ENCODE measurements at places on chromosomes 16 and 17.

DNA sequence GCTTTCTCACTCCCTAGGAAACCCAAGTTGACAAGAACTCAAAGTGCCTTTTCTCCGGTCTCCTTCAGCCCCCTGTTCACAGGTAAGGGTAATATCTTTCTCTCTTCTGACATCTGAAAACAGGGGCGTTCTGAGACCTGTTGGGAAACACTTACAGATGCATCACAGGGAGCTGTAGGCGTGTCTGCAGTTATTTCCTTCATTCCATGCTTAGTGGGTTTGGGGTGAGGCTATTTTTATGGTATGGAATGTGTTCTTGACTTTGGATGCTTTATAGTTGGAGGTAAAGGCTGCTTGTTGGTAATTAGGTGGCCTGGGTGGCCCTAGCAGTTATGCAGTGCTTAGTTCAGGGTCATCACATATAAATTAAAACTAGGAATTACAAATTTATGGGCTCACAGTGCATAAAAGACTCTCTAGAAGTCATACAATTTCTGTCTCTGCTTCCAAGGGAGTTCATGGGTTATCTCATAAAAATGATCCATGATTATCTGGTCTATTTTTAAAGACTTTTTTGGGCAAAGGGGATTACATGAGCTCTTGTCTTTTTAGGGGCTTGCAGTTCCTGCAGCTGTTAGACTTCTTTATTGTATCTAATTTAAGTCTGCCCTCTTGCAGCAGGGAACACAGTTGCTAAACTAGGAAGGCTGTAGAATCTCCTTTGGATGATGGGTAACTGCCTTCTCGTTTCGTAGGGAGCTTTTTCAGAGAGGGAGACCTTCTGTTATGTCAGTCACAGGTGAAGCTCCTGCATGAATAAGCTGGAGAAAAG lies 10.2 kb downstream of the SOCS7 start:
- DNase-seq: no peak

DNA sequence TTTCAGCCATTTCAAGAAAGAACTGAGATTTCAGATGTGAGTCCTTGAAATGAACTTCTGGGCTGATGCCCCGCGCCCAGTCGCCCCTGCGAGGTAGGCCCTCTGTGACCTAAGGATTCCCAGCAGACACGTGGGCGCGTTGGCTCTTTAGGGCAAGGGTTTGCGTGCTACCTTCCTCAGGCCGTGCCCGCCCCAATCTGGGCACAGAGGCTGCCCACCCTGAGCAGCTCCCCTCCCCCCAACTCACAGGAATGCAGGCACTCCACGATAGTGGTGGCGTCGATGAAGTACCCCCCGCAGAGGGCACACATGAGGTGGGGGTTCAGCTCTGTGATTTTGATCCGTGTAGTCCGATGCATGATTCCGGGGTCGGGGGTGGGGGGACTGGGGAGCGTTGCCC lies 8.1 kb downstream of the PCGF2 start:
- no peak for DNase-seq

DNA sequence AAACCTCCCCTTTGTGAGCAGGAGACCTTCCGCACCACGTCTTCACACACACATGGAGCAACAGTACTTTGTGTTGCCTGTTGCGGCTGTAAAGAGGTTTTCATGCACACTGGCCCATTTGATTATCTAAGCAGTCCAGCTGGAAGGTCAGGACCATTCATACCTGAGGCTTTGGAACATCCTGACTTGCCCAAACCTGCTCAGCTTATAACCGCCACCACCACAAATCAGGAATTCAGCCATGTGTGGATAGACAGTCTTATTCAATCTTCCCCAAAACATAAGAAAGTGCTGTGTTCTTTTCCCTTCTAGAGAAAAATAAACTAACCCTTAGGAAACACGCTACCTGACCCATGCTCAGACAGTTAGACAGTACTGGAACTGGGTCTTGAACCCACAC lies 81.6 kb upstream of the XYLT1 start:
- DNase-seq: no peak

DNA sequence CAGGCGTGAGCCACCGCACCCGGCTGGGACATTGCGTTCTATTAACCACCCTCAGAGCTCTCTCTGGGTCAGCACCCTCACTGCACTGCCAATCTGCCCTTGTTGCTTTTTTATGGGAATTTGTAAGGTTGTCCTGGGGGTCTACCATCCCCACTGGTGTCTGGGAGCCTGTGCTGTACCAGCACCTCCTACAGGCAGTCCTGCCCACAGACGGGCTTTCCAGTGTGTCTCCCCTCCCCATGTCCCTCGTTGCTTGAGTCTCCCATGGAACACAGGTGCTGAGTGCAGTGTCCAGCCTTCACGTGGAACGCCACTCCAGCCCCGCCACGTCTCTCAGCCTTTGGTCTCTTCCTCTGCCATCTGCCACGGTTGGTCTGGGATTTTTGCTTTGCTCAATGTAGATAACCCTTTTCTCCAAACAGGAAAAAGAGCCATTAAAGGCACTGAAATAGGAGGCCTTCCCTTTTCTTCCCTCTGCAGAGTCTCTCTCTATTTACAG lies 68.0 kb upstream of the CBX4 start:
- no peak for DNase-seq

- DNase-seq: no peak
Observed at GRCh38 chr17:38897671-38898290, 27.6 kb upstream of the LASP1NB start.

DNA sequence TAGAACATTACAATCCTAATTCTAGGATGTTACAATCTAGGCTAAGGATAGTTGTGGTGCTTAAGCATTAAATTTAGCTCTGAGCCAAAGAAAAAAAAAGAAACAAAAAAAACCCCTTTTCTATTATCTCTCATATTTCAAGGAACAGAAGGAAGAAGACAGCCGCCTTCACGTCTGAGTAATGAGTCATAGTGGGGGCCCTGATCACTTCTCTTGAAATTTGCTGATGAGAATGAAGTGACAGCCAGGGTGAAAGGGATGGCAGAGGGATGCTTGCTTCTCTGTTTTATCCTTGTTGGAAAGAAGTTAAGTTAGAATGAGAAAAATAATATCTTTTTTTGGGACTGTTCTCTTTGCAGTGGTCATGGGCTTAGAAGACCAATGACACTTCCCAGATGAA lies 82.6 kb upstream of the MPHOSPH6 start:
- no peak for DNase-seq

DNA sequence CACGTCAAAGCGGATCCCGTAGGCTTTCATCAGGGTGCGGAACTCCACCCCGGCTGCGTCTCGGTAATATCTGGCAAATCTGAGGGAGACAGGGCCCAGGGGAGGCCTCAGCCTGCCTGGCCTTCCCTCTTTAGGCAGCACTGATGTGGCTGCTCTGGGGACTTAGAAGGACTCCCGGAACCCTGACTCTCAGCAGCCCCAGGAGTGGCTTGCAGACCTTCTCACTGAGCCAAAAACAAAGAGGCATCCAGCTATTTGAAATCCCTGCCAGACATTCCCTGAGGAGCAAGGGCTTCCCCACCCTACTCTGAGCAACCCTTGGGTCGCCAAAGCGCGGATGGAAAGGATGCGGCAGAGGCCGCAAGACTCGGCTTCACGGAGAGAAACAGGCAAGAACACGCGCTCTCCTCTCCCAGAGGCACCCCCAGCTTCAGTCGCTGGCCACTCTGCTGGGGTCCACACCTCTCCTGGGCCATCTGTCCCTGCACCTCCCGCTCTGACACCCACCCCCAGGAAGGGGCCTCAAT lies 7.9 kb downstream of the P2RX5 start:
- no peak for DNase-seq

- no peak for DNase-seq
Observed at GRCh38 chr17:77839698-77840512, 118.6 kb upstream of the TNRC6C start.

DNA sequence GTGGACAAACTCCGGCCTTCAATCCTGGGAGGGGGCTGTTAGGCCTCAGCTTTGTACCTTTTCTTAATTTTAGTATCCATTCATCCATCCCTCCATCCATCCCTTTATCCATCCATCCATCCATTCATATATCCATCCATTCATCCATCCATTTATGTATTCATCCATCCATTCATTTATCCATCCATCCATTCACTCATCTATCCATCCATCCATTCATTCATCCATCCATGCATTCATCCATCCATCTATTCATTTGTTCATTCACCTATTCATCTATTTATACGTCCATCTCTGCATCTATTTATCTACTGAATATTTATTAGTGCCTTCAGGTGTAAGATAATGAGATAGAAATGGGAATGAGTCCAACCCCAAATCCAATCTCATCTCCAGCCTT lies 26.0 kb upstream of the MMP2 start:
- DNase-seq: no peak

DNA sequence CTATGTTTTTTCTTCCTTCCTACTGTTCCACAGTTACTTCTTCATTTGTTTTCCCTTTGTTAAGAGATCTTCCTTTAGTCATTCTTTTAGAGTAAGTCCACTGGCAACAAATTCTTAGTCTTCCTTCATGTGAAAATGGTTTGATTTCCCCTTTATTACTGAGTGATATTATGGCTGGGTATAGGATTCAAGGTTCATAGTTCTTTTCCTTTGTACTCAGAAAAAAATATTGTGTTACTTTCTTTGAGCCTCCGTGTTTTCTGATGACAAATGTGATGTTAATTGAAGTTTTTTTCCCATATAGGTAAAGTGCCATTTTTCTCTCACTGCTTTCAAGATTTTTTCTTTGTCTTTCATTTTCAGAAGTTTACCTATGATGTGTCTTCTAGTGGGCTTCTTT lies 283.1 kb upstream of the TBX2 start:
- no peak for DNase-seq

DNA sequence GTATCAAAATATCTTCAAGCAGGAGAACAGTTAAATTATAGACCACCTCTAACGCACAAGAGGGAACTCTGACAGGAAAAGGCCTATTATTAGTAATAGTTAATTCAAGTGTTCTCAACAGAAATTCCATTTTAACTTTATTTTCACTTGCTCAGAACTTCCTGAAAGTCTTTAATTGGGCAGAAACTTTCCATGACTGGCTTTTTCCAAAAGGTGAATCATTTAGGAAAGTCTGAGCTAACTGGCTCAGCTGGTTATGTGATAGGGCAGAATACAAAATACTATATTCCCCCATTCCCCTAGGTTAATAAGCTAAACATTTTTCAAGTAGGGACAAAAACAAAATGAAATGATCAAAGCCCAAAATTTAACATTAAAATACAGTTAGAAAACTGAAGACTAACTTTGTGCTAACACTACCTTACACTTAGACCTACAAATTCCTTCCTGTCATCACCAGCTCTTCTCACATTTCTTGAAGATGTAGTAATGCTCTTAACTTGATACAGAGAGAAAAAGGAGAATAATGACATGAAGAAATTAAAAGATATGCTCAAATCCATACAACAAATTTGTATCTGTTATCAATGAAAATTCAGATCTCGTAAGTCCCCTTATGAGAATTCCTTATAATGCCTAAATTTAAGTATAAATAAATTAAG lies 31.0 kb downstream of the CFDP1 start:
- DNase-seq: no peak

- no peak for DNase-seq
Observed at GRCh38 chr16:74030000-74030706, 266.5 kb upstream of the PSMD7 start.

DNA sequence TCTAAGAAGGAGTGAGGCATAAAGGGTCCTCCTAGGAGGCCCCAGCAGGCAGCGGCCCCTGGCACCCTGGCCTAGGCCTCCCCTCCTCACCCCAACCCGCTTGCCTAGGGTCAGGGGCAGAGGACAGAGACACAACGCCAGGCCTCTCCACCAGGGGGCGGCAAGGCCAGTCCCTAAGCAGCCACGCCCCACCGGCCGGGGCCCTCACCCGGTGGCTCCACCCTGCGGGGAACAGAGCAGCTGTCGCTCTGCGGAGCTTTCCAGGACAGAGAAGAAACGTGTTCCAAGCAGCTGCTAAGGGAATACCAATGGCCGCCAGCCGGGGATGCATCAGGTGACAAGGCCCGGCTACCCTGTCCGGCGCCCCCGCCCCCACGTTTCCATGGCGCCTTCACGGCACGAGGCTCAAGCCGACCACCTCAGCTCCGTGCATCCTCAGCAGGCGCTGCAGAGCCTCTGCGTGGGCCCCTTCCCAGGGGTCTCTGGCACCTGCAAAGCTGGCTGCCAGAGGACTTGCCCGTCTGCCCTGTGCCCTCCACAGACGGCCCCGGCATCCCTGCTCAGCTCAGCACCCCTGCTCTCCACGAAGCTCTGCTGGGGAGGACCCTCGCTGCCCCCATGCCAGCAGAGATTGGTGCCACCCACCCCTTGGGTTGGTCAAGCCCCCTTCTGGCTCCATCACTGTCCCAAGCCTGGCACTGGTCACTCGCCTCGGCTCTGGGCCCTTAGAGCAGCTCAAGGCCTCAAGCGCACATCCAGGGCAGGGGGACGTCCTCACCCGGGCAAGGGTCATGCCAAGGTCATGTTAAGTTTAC lies 5.6 kb downstream of the ZNF598 start:
- DNase-seq: peak; percentile 97

DNA sequence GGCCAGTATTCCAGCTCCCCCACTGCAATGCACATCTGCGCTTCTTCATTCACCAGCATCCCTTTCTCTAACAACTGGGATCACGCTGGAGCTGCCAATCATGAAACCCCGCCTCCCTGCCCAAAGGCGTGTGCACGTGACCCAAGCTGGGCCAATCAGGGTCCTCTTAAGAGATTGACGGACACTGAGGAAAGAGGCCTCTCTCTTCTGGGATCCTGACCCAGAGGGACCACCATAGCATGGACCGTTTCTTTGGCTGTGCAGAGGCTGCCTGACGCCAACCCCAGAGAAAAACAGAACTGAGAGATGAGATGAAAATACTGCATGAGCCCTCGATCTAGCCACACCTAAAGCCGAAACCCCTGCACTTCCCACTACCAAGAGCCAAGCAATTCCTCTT lies 32.0 kb downstream of the COTL1 start:
- DNase-seq: no peak

DNA sequence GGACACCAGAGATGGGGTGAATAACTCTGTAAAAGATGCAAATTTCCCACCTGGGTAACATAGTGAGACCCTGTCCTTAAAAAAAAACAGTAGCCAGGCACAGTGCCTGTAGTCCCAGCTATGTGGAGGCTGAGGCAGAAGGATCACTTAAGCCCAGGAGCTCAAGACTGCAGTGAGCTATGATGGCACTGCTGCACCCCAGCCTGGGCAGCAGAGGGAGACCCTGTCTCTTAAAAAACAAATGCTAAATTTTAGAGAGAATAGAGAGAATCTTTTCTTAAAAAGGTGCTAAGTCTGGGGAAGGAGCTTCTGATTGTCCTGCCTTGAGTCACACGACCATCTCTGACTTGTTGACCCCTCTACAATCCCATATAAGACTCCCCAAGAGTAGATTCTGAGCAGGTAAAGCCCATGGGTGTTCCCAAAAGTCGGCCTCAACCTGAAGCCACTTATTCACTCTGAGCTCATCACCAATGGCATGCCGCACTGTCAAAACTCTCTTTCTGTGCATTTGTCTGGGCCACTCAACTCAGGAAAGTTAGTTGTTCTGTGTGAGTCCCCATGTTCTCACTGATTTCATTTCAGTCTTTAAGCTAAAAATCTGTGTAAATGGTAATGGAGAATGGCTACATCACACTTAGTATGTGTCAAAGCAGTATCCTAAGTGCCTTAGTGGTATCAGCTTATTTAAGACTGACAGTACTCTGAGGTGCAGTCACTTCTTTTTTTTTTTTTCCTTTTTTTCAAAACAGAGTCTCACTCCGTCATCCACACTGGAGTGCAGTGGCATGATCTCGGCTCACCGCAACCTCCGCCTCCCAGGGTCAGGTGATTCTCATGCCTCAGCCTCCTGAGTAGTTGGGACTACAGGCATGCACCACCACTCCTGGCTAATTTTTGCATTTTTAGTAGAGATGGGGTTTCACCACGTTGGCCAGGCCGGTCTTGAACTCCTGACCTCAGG lies 41.6 kb downstream of the PRKCB start:
- no peak for DNase-seq

GRCh38 chr17:65896889-65897288 lies 295.0 kb downstream of the CEP112 start:
- DNase-seq: peak; percentile 90
